Effector memory CD8-positive, alpha-beta T cell (primary cell): ENCODE measurements at places on chromosomes 3 and 15.

GRCh38 chr3:31369637-31370379 is 162.9 kb upstream of the STT3B start:
- DNase-seq = no peak

DNA sequence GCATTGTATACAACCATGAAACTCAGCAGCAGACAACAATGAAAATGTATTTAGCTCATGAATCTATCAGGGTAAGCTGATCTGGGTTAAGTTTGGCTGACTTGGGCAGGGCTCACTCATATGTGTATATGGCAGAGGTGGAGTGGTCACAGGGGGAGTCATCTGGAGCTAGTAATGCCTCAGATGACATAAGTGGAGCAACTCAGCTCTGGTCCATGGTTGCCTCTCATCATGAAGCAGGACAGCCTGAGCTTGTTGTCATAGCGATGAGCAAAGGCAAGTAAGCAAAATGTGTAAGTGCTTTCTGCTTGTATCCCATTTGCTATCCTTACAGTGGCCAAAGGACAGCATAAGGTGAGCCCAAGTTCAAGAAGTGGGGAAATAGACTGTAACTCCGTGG is 64.5 kb downstream of the ALCAM start:
- DNase-seq = no peak

- DNase-seq = no peak
Observed at GRCh38 chr3:8886546-8886945, 76.7 kb downstream of the RAD18 start.

DNA sequence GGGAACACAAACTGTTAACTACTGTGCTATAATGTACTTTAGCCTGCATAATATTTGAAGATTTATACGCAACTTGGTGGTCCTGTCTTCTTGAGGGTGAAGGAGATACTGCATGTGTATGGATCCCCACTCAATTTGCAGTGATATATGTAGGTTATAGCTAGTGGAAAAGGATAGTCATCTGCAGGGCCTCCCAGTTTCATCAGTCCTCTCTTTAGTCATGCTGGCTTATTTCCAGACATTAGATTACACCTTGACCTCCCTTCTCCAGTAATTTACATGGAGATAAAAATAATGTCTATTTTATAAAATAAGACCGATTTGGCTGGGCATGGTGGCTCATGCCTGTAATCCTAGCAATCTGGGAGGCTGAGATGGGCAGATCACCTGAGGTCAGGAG is 3.7 kb downstream of the NR1D2 start:
- DNase-seq = no peak
